ENCODE measurements at places on chromosomes 3 and 15. TPM values are rescaled to one million over a fixed set of nuclear protein-coding genes. Genes with fewer than 3 reads are reported as not detected.

ESYT3 gene
- 0.05 TPM for total RNA-seq

DNA sequence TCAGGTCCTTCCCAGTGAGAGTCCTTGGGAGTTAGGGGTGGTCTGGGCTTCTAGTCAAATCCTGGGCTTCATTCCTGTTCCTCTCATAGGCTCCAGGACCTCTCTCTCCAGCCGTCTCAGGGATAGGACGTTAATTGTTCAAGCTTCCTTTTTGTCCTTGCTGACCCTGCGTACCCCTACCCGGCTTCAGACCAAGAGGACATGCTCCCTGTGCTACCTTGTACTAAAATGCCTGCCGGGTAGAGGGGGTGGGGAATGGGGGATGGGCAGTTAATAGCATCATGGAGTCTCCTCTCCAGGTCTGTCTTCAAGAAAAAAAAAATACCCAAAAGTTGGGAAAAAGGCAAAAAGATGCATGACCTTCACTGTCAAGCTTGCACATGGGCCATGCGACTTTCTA, 36.5 kb upstream of the GALNT15 start:
- DNase-seq = no peak
- H3K27me3 ChIP-seq = no peaks in the 10 kb centered on the region

DNA sequence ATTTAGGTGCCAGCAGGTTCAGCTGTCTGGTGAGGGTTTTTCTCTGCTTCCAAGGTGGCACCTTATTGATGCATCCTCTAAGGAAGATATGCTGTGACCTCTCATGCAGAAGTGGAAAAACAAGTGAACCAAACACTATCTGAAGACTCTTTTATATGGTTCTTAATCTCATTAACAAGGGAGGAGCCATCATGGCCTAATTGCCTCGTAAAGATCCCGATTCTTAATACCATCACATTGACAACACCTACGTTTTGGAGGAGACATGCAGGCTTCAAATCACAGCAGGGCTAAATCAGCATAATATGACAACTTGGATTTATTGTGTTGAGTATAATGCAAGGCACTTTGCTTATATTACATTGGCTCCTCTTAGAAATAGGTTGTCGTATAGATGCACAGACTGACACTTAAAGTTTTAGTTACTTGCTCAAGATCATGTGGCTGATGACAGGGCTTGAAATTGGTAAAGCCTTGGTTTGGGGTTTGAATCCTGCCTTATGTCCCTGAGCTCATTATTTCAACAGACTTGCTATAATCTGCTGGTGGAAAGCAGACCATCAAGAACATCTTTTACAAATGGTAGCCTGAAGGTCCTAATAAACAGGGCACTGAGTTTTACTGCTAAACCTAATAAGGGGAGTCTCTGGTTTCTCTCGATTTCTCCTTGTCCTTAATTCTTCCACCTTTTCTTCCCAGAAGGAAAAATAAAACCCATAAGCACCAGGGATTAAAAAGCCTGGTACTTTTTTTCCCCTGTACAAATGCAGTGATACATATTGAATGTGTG, 88.2 kb downstream of the PTPRG start:
- no peak overlapping the region for H3K4me3 ChIP-seq
- H3K27ac ChIP-seq = no peak overlapping the region
- no peaks in the 10 kb centered on the region for H3K36me3 ChIP-seq
- peaks cover 8% of the 10 kb centered on the region for H3K4me1 ChIP-seq
- no peaks in the 10 kb centered on the region for H3K27me3 ChIP-seq

GRCh38 chr3:55630280-55630920, 143.3 kb upstream of the WNT5A start:
- H3K4me1 ChIP-seq = no peaks in the 10 kb centered on the region
- H3K4me3 ChIP-seq = no peak overlapping the region
- H3K36me3 ChIP-seq = no peaks in the 10 kb centered on the region
- DNase-seq = no peak
- no peak overlapping the region for H3K27ac ChIP-seq
- H3K27me3 ChIP-seq = no peaks in the 10 kb centered on the region

- no peak for DNase-seq
- H3K36me3 ChIP-seq = no peaks in the 10 kb centered on the region
- no peak overlapping the region for H3K4me3 ChIP-seq
These were observed 324.5 kb downstream of the CNTN4 start for GRCh38 chr3:2423143-2423542.
